ENCODE measurements at places on chromosomes 11 and 22. TPM values are rescaled to one million over a fixed set of nuclear protein-coding genes. Genes with fewer than 3 reads are reported as not detected.
A peak's percentile ranks its signal among the peaks of the same experiment; 100 is the strongest.

GRCh38 chr11:126310200-126310991 is 6.5 kb downstream of the DCPS start:
- no peak overlapping the region for H3K4me3 ChIP-seq
- peak; percentile 47 for DNase-seq
- H3K27me3 ChIP-seq: no peaks in the 10 kb centered on the region
- H3K4me1 ChIP-seq: no peaks in the 10 kb centered on the region
- H3K36me3 ChIP-seq: peaks cover 4% of the 10 kb centered on the region

GRCh38 chr11:13003736-13004493 is 5.2 kb upstream of the RASSF10 start:
- peaks cover 9% of the 10 kb centered on the region for H3K4me1 ChIP-seq
- no peaks in the 10 kb centered on the region for H3K36me3 ChIP-seq
- H3K27me3 ChIP-seq: peaks cover 1% of the 10 kb centered on the region
- H3K27ac ChIP-seq: no peak overlapping the region

Gene MAJIN
- total RNA-seq: not detected

GRCh38 chr11:46237248-46238077 is 40.0 kb upstream of the CREB3L1 start:
- peak overlapping the region; percentile 62 for H3K4me3 ChIP-seq
- H3K4me1 ChIP-seq: peaks cover 19% of the 10 kb centered on the region
- H3K36me3 ChIP-seq: no peaks in the 10 kb centered on the region
- peaks cover 4% of the 10 kb centered on the region for H3K27me3 ChIP-seq
- DNase-seq: peak; percentile 61

DNA sequence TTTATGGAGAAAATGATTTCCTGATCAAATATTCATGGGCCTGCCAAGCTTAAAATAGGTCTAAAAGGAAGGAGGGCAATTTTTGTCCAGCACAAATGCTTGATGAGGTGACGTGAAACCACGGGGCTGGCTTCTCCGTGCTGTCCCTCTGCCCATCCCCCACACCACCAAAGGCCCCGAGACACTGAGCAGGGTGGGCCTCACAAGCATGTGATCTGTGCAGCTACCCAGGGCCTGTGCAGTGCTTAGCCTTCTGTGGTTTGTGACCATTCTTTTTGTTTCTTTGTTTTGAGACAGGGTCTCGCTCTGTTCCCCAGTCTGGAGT is 94.8 kb upstream of the RTL6 start:
- peaks cover 4% of the 10 kb centered on the region for H3K4me1 ChIP-seq
- H3K36me3 ChIP-seq: no peaks in the 10 kb centered on the region
- no peak overlapping the region for H3K27ac ChIP-seq
- no peak for DNase-seq
- no peaks in the 10 kb centered on the region for H3K27me3 ChIP-seq

DNA sequence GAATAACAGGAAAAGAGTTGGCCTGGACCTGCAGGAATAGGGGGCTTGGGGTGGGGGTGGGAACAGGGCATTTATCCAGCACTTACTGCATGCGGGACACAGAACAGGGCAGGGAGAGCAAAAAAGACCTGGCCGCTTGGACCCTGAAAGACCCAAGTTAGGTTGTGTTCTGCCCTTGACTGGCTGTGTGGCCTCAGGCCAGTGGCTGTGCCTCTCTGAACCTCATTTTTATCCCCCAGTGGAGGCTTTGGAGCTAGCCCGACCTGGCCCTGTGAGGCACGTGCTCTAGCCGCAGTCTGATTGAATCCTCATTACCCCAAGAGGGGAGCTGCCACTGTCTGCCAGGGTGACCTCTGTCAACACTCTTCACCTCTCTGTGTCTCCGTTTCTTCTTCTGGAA is 68.7 kb downstream of the MN1 start:
- peaks cover 16% of the 10 kb centered on the region for H3K36me3 ChIP-seq
- no peak for DNase-seq
- peaks cover 12% of the 10 kb centered on the region for H3K4me1 ChIP-seq
- no peak overlapping the region for H3K27ac ChIP-seq
- H3K4me3 ChIP-seq: no peak overlapping the region
- H3K27me3 ChIP-seq: no peaks in the 10 kb centered on the region

Gene NCR3LG1
- total RNA-seq: 1.7 TPM

- H3K27me3 ChIP-seq: no peaks in the 10 kb centered on the region
- DNase-seq: no peak
- no peaks in the 10 kb centered on the region for H3K36me3 ChIP-seq
- H3K4me1 ChIP-seq: no peaks in the 10 kb centered on the region
Measured at GRCh38 chr11:94747601-94748041, 20.5 kb upstream of the AMOTL1 start.

- no peaks in the 10 kb centered on the region for H3K4me1 ChIP-seq
- H3K27me3 ChIP-seq: no peaks in the 10 kb centered on the region
- H3K4me3 ChIP-seq: no peak overlapping the region
- H3K27ac ChIP-seq: no peak overlapping the region
- no peak for DNase-seq
- H3K36me3 ChIP-seq: no peaks in the 10 kb centered on the region
Measured at GRCh38 chr11:60960405-60960804, 8.4 kb upstream of the SLC15A3 start.

DNA sequence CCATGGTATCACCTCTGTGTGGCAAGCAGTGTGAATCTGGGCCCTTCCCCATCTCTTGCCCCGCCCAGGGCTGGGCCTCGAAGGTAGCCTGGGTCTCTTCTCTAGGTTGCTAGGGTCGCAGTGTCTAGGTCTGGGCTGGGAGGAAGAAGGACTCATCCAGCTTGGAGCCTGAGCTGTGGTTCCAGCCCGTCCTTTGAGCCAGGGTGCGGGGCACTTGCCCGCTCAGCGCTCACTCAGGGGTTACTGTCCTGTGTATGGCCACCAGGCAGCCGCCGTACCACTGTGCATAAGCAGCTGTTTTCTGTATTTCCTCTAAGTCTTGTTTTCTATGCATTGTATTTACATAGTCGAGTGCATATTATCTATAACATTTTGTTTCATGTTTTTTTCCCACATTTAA is 160.9 kb downstream of the TBC1D22A start:
- DNase-seq: no peak
- H3K36me3 ChIP-seq: no peaks in the 10 kb centered on the region
- no peaks in the 10 kb centered on the region for H3K27me3 ChIP-seq
- no peak overlapping the region for H3K27ac ChIP-seq
- no peak overlapping the region for H3K4me3 ChIP-seq

Gene ABTB2
- 10.2 TPM for total RNA-seq

GRCh38 chr11:19853016-19853415 is 140.4 kb downstream of the NAV2 start:
- H3K27ac ChIP-seq: no peak overlapping the region
- peaks cover 2% of the 10 kb centered on the region for H3K36me3 ChIP-seq
- H3K27me3 ChIP-seq: no peaks in the 10 kb centered on the region
- H3K4me1 ChIP-seq: no peaks in the 10 kb centered on the region
- DNase-seq: no peak
- no peak overlapping the region for H3K4me3 ChIP-seq

- H3K4me3 ChIP-seq: no peak overlapping the region
- H3K4me1 ChIP-seq: 0 out of 2 replicates have a peak, but pooled peaks cover 3% of the 10 kb centered on the region
- H3K27ac ChIP-seq: no peak overlapping the region
Measured at GRCh38 chr11:13135385-13136271, 126.5 kb downstream of the RASSF10 start.

Gene MS4A6E
- total RNA-seq: not detected

DNA sequence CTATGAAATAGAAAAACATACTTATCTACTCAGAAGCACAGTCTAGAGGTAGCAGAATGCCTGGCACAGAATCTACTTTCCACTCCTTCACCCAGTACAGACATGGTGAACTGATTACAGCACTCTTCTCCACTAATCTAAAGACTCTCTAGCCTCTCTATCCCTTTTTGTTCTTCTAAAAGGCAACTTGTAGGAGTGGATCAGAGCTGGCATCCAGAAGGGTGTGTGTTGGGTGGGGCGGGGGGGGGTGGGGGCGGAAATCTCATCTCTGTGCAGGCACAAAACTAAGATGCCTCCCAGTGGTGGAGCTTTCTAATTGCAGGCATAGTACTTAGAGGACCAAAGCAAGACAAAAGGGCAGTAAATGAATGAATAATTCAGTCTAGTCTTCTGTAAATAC is 11.5 kb upstream of the EMID1 start:
- no peak overlapping the region for H3K4me3 ChIP-seq
- no peak for DNase-seq
- no peaks in the 10 kb centered on the region for H3K4me1 ChIP-seq
- no peaks in the 10 kb centered on the region for H3K36me3 ChIP-seq
- no peaks in the 10 kb centered on the region for H3K27me3 ChIP-seq
- H3K27ac ChIP-seq: no peak overlapping the region

Data from H1 (cell line).